ENCODE measurements at places on chromosomes 1 and 21.

DNA sequence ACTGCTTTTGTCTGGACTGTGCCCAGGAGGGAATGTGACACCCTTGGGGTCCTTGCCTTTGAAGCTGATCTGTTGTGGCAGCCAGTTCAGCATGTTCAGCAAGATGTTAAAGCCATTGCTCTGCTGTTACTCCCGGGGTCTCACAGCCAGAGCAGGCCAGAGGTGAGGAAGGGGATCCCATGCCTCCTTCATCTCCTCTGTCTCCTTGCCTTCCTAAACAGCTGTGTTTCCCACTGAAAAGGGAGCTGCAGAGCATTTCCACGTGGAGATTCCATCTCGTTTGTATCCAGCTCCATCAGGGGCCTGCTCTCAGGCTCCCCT, 135.8 kb upstream of the COL6A1 start:
- no peak for DNase-seq

GRCh38 chr1:47533793-47534328, 96.0 kb downstream of the FOXD2 start:
- no peak for DNase-seq

DNA sequence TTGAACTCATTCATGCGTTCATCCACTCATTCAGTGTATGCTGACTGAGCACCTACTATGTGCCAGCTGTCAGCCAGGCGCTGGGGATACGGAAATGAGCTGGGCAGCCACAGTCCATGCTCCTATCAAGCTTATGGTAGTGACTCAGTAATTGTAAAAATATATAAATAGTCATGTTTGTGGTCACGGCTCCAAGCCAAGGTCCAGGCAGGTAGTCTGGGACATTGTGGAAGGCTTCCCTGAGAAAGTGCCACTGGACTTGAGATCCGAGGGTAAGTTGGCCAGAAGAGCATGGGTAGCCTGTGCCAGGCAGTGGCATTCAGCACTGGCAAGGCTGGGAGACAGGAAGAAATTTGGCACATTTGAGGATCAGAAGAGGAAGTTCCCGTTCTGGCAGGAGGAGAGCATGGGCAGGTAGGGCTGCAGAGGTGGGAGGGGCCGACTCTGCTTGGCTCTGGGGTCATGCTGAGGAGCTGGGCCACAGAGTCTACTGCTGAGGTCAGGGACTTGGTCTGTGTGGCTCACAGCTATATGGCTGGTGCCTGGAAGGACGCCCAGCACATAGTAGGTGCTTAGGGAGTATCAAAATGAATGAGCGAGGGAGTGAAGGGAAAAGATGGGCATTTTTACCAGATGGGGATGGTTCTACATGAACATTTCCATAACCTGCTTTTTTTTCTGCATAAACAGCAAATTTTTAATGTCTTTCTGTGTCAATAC, 6.9 kb downstream of the PTPRF start:
- DNase-seq = peak; percentile 16

GRCh38 chr21:45981151-45982091, at the start of gene COL6A1:
Gene COL6A1, plus strand, starts transcription at chr21:45981770. Its CDS starts 81 bp downstream, at chr21:45981851.
- DNase-seq = peak; percentile 94

Measured in left hindlimb (tissue), 1 donor.